CD4-positive, alpha-beta T cell treated with Interferon gamma for 1 hour (primary cell): ENCODE measurements at places on chromosomes 5 and 9.

GRCh38 chr9:105079457-105079856, 151.5 kb upstream of the ABCA1 start:
- DNase-seq = no peak

GRCh38 chr5:146005723-146006122, 69.3 kb downstream of the SH3RF2 start:
- no peak for DNase-seq

DNA sequence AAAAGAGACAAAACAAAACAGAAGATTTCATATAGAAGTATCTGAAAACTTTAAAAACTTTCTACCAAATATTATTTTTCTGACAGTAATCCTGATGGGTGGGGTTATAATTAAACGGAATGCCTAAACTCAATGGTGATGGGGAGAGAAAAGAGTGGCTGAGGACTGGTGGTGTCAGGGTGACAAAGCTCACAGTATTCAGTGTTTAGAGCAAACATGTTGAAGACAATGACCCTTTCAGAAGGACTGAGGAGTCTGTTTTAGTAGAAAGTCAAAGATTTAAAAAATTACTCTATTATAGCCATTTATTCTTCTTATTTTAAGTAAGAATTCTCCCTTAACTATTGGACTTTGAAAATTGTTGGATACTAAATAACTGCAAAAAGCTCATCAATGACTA, 1144.0 kb downstream of the TAF11L14 start:
- DNase-seq = no peak

DNA sequence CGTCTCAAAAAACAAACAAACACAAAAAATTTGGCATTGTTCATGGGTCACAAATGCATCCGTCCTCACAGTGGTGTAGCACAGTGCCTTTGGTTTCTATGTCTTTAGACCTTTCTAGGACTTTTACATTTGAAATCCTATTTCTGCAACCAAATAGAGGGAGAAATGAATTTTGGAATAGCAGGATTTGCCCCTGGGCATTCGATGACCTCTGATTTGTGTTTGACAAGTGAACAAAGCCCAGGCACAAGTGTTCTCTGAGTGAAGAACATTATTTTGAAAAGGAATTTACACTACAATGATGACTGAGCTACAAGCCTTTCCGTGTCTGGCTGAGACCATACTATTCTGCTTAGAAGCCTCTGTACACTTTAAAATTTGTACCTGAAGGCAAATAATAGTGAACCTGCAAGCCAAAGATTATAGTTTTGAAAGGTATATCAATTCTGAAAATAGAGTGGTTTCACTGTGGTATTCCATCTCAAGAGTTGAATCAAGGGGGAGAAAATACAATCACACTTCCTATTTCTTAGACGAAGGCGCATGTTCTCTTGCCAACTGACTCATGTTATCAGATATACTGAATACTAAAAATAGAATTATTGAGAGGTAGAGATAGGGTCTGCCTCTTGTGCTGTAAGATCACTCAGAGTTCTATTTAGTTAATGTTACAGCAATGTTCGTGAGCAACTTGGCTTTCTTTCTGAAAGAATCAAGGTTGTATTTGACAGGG, 297.6 kb downstream of the KDM4C start:
- DNase-seq = no peak

DNA sequence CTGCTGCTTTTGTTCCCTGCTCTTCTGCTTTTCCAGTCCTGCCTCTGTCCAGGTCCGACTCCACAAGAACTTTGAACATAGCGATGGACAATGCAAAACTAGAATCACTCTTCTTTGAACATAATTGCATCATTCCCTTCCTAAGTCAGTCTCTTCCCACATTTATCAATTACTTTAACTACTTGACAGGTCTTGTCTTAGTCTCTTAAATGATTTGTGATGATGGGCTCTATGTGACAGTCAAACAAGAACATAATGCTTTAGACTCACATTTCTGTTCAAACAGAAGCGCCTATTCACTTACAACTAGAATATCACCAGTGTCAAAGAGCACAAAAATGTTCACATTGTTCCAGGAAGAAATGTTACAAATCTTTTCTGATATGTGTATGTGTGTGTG, 278.1 kb downstream of the SH3GL2 start:
- DNase-seq = no peak

DNA sequence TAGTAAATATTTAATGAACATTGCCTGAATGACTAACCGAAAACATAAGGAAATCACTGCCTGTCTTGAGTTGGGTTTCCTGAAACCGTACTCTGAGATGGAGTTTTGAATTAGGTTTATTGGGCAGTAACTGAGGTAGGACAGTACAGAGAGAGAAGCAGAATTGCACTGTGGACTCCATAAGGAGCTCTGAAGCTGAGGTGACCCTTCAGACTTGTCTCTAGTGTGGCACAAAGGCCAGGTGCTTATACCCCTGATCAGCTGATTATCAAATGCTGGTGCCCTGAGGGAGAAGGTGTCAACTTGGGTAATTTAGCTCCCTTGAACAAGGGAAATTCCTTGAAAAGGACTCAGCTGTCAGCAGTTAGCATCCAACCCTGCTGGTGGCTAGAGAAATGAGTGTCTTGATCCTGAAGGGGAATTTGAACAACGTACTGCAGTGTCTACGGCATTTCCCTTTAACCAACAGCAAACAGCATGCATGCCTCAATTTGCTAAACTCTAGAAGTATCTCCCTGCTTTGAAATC, 135.0 kb upstream of the SMARCA2 start:
- no peak for DNase-seq
